ENCODE measurements at places on chromosomes 5 and 9.

DNA sequence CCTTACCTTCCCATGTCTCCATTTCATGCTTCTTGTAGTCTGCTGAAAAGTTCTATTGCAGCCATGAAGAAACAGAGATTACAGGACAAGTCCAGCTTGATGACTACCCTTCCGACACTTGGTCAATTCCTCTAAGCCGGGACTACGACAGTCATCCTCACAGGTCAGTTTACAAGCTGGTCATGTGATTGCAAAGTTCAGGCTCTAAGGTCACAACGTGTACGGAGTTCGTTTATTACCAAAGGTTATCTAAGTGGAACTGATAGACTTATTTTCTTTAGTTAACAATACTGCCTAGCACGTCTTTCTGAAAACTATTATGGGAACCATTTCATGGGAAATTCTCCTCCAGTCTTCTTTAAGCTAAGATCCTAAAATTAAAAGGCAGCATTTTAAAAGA, 88.5 kb upstream of the NR5A1 start:
- DNase-seq: no peak

GRCh38 chr5:6692906-6693305, 20.3 kb upstream of the TENT4A start:
- no peak for DNase-seq

DNA sequence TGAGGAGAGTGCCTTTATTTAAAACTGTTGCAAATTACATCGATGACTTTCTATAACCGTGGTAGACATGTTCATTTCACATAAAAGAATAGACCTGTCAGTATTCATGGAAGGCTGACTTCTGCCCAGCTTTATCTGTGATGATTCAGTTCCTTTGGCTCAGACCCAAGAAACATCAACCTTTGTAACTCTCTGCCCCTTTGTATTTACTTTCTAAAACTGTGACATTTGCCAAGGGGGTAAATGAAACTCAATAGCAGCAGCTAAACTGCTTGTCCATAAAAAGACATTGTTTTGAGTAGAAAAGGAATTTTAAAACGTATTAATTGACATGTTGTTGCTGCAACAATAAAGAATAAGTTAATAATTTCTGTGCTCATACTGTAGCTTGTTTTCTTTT, 137.8 kb upstream of the ANKH start:
- DNase-seq: no peak

DNA sequence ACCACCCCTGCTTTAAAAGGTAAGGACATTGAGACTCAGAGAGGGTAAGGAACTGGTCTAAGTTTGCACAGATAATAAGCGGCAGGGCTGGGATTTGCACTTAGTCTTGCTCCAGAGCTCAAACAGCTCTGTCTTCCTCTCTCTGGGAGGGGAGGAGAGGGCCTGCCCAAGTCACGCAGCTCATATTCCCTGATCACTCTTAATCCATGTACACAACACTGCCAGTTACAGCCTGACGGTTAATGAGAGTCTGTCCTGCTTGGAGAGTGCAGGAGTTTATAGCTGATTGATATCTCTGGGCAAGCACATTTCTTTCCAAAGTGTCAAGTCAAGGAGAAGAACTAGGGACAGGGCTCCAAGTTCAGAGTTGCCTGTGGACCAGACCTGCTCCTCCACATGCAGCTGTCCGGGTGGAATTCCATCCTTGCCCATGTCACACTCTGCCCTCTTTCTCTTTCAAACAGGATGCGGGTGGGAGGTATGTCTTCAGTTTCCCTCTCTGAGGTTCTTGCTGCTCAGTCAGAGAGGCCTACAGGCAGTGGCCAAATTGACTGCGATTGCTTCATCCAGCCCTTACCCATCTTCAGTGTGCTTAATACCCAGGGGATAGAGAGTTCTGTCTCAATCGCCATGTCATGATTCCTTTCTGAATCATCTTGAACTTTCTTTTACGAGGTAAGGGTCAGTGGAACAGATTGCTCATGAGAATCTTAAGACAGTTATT, 54.5 kb downstream of the GALNT12 start:
- DNase-seq: no peak

- no peak for DNase-seq
Observed at GRCh38 chr5:82396871-82397514, 118.8 kb upstream of the RPS23 start.

DNA sequence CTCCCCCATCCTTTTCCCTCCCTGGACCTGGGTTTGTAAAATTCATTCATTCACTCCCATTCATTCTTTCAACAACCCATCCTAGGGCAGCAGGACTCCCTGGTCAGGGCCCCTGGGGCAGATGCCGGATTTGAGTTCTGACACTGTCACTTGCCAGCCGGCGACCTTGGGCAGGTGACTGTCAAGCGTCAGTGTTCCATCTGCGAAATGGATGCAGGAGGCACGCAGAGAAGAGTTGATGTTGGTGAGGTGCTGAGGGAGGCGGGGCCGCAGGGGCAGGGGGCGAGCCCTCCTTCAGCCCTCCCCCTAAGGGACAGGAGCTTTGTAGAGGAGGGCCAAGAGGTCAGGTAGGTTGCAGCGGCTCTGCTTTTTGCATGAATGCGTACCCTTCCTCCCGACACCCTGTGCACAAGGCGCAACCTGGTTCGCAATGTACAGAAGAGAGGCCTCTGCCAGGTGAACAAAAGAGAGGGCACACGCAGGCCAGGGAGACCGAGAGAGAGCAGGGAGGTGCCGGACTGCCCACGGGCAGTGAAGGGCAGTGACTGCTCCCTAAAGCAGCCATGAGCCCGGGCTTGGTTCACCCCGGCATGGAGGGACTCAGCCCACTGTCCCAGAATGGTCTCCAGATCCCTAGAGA, 128.1 kb downstream of the BARX1 start:
- DNase-seq: no peak

DNA sequence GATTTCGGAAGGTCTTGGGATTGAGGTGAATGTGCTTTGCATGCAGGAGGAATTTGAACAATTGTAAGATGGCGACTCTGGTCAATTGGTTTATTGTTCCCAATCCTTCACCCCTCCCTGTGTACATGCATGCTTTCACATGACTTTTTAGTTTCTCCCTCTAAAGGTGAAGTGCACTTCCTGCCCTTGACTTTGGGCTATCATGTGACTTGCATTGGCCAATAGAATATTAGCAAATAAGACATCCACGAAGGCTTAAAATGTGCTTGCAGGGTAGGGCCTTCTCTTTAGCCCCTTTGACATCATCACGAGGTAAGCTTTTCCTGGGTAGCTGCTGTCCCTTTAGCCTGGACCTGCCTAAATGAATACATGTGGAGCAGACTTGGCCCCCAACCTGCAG, 8.1 kb upstream of the ZBTB43 start:
- no peak for DNase-seq

DNA sequence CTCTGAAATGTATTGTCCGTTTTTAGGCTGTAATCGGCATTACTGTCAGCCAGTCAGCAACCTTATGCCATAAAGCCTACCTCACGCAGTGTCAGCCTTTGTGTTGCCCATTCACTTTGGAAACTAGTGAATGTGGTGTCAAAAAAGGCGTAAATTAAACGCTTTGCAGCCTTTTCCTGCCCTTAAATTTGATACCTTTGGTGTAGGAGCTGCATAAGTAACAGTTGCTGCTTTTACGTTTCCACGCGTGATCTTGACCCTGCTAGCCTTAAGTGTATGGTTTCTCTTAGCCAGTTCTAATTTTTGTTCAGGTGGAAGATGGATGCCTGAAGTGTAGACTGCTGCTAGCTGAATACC, 257.7 kb downstream of the EPB41L4A start:
- no peak for DNase-seq

GRCh38 chr9:134936346-134937163, 18.8 kb upstream of the FCN1 start:
- DNase-seq: no peak

DNA sequence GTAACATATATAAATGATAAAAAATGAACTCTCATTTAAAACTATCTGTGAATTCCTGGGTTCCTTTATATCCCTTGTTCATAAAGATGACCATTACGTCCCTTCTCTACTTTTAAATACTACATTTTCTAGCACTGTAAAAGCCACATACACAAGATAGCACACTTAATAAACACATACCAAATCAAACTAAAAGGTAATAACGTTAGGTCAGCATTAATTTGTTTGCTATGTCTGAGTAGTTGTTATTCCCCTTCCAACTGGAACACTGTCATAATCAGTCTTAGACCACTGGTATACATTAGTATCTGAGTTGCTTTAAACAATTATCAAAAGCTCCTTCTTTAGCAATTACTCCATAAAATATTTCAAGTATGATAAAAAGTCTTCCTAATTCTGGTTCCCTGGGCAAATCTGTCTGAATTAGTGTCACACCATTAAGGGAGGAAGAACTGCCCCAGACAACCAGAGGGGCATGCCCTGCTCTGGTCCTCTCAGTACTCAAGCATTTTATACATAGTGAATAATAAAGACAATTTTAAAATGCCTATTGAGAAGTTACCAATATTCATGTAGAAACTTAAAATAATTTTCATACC, 98.1 kb downstream of the RAPGEF6 start:
- DNase-seq: no peak

DNA sequence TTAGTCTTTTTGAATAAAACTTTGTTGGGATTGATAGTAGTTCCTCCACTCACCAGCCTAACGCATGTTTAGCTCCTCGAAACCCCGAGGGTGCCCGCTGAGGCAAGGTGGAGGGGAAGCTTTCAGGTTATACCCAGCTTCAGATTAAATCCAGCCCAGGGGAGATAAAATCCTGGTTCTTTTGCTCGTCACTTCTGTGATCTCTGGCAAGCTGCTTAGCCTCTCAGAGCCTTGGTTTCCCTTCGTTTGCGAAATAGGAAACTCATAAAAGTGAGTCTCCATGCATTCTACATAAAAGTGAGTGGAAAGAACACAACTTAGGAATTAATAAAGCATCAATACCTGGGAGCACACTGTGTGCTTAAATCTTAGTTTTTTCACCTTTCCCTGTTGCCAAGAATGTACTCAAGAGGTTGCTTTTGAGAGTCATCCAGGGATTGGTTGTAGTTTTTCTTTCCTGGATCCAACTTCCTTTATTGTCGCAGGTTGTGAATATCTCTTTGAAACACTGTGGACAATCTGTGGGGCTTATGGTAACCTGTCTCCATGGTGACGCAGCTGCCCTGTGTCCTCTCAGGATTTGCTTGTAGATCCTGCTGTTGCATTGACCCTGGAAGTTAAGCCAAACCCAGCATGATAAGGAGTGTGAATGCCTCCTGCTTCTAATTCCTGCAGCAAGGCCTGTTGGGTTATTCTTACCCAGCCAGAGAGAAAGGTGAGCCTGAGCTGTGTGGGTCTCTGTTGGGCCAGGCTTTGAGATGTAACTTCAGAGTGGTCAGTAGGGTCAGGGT, 2.0 kb downstream of the GALNT12 start:
- no peak for DNase-seq
